ENCODE measurements at places on chromosomes 4 and X.

GRCh38 chr4:165343353-165344191 is 16.1 kb downstream of the MSMO1 start:
- DNase-seq = peak; percentile 50

GRCh38 chr4:83605744-83606172 is 69.8 kb downstream of the GPAT3 start:
- DNase-seq = no peak

DNA sequence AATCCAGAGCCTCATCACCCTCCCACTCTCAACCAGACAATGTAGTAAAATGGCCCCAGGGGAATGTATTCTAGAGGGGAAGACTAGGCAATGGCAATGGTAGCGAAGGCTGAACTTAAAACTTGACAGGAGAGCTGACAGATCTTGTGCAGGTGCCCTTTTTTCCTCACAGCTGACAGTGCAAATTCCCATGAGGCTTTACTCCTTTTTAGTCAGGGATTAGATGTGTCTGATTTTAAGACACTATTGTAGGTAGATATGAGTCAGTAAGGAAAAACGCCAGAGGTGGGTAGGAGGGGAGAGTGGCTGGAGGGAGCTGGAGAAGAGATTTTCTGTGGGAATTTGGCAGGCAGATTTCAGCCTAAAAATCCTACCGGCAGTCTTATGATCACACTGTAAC is 10.7 kb downstream of the CAPN6 start:
- no peak for DNase-seq

DNA sequence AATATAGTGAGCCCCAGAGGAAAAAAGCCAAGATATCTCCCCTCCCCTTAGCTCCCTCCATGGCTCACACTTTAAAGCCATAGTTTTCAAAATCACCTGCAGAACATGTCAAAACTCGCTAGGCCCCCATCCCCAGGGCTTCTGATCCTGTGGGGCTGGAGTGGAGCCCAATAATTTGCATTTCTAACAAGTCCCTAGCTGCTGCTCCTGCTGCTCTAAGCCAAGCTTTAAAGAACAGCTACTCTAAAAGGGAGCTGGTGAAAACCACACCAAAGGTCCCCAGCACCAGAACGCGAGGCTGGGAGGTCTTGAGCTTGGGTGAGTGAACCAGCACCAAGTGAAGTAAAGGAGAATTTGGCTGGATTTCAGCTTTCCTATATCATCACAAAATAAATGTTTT is 237.1 kb downstream of the ZNF674 start:
- no peak for DNase-seq

DNA sequence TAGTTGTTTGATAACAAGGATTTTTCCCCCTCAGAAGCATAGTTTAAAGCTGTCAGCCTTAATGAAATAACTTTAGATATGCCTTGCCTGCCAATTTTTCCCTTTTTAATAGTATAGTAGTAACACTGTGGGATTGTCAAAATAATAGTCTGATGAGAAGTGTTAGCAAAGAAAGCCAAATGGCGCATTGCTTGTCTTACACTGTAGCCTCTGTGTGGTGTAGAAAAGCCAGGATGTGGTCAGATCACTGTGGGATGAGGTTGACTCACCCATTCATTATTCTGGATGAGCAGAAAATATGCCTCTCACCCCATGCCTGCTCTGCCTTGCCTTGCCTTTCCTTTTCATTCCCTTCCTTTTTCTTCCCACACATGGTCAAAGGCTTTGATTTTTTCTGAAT is 257.8 kb upstream of the NRK start:
- DNase-seq = no peak

DNA sequence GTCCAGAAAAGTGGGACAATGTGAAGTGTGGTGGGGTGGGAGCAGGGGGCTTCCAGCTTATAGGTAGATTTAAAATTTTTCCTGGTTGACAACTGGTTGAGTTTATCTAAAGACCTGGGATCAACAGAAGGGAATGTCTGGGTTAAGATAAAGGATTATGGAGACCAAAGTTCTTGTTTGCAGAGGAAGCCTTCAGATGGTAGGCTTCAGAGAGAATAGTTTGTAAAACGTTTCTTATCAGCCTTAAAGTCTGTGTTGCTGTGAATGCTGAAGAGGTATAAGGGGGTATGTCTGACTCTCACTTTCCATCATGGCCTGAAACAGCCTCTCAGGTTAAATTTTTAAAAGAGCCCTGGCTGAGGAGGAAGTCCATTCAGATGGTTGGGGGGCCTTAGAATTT is 20.5 kb downstream of the MGST2 start:
- DNase-seq = no peak

DNA sequence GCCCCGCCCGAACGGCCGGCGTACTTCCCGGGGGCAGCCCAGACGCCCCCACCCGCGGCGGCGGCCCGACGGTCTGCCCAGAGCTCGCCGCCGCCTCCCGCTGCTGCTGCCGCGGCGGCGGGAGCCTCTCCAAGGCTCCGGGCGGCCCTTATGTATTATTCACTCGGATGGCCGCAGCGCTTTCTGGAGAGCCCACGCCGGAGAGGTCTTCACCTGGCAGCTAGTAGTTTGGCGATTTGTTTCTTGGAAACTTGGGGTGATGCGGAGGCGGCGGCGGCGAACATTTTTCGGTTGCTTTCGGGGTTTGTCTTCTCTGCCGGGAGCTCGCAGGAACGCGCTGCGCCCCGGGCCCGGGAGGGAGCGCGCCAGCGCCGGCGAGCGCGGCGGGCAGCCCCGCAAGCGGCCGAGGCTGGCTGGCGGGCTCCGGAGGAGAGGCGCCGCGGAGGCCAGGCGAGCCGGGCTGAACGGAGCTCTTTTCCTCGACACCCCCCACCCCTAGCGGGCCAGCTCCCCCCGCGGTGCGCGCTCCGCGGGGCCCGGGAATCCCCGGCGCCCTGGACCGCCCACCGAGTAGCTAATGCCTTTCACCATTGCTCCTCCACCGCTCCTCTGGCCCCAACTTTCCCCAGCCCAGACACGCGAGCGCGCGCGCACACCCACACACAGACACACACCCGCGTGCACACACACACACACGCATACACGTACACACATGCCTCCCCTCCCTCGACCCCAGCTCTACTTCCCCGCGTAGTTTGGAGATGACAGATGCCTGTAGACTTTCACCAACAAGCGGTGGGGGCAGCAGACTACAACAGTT is 113.5 kb downstream of the DHX15 start:
- DNase-seq = peak; percentile 30

- DNase-seq = no peak
These were observed 9.3 kb upstream of the LIMCH1 start for GRCh38 chr4:41528512-41529205.

DNA sequence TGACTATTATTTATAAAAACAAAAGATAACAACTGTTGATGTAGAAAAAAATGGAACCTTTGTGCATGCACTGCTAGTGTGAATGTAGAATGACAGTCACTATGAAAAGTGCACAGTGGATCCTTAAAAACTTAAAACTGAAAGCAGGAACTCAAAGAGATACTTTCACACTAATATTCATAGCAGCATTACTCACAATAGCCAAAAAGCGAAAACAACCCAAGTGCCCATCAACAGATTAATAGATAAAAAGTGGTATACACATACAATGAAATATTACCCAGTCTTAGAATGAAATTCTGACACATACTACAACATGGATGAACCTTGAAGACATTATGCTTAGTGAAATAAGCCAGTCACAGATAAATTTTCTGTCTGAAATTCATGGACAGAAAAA is 23.8 kb downstream of the CENPC start:
- no peak for DNase-seq

GRCh38 chrX:32966821-32967355 is 244.5 kb downstream of the DMD start:
- no peak for DNase-seq

DNA sequence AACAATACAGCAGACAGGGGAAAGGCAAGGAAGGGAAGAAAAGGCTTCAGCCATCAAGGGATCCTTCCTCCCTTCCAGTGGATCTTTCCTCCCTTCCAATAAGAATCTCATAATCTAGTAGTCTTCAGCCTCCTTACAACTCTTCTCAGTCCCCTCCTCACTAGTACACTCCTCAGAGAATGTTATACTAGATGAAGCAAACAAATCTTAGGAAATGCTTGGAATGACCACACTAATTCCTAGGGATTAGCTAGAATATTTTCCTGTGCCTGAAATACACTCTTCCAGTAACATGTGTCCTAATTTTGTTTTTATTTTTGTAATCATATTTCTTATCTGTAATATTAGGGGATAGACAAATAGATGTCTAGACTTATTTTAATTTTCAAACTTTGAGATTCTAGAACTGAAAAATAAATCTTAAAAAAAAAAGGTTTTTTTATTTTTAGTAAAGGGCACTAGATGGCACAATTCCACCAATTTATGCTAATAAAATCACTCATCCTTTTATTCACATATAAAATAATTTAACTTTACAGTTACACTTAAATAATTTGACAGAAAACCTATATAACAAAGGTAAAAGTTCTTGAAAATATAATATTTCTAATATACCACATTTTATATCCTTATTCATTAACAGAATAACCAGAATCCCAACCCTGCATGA is 7.0 kb upstream of the STPG2 start:
- no peak for DNase-seq

DNA sequence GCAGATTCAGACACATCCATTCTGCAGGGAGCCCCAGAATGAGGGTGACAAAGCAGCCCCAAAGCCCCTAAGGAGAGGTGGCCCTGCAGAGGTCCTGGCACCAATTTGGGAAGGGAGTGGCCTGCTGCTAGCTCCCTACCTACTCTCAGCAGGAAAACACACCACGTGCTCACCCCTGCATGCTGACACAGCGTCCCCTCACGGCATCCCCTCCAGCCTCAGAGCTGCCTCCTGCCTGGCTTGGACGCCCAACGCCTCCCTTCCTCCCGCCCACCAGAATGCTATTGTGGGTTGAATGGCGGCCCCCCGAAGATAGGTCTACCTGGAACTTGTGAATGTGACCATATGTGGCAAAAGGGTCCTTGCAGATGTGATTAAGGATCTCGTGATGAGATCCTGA is 28.8 kb downstream of the ZFYVE28 start:
- DNase-seq = no peak

- DNase-seq = no peak
These were observed 321.5 kb downstream of the NLGN4X start for GRCh38 chrX:5907207-5907606.

- no peak for DNase-seq
These were observed 114.5 kb downstream of the NR3C2 start for GRCh38 chr4:148327683-148328082.

GRCh38 chr4:144709793-144710525 is 64.0 kb downstream of the HHIP start:
- DNase-seq = no peak

DNA sequence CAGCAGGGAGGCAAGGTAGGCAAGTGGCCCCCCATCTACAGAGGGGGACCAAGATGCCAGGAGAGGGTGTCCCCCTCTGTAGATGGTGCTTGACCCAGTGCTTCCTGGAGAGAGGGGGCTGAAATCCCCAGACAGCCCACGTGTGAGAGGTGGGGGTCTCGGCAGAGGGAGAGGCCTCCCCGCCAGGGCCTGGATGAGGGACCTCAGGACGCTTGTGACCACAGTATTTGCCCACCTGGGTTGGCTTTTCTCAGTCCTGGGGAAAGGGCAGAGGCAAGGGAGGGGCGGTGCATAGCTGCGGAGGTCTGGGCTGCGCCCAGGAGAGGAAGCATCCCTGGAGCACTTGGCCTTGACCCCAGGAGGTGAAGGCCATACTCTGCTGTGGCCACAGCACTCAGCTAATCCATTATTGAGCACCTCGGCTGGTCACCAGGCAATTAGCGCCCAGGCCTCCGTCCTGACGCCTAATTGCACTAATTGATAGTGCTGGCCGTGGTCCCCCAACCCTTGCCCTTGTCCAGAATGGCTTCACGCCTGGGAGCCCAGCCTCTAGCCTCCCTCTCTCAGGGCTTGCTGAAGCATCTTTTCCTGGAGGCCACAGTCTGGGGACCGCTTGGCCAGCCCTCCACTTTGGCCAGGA is 30.7 kb downstream of the HMX1 start:
- DNase-seq = no peak

DNA sequence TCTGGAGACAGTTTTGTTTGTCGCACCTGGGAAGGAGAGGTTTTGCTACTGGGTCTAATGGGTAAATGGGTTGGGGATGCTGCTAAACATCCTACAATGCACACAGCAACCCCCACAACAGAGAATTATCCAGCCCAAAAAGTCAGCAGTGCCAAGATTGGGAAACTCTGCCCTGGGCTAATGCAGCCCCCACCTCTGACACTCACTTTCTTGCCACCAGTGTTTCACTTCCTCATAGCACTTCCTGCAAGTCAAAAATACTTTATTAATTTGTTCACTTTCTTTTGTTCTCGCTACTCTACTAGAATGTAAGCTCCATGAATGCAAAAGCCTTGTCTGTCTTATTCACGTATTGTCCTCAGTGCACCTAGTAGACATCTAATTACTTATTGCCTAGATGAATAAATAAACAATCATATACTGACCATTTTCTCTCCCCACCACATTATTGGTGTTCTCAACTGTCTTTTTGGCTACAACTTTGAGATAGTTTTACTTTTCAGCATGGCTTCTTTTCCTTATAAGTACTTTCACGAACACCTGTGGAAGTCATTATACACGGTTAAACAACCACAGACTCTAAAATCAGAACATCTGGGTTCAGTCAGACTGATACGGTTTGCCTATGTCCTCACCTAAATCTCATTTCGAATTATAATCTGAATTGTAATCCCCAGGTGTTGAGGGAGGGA is 82.0 kb upstream of the PITX2 start:
- no peak for DNase-seq

- no peak for DNase-seq
These were observed 95.1 kb downstream of the IL15 start for GRCh38 chr4:141731481-141731880.

- no peak for DNase-seq
These were observed 207.2 kb upstream of the GPRIN3 start for GRCh38 chr4:89514811-89515210.

Data from activated naive CD4-positive, alpha-beta T cell treated with anti-CD3 and anti-CD28 coated beads for 36 hours (primary cell).